ENCODE measurements at places on chromosomes 7 and 10. TPM values are rescaled to one million over a fixed set of nuclear protein-coding genes. Genes with fewer than 3 reads are reported as not detected.
A peak's percentile ranks its signal among the peaks of the same experiment; 100 is the strongest.

The SMKR1 gene
- not detected for total RNA-seq

The SORBS1 gene
- 1,013 TPM for total RNA-seq

The ASB15 gene
- total RNA-seq = not detected

The WEE2 gene
- total RNA-seq = not detected

DNA sequence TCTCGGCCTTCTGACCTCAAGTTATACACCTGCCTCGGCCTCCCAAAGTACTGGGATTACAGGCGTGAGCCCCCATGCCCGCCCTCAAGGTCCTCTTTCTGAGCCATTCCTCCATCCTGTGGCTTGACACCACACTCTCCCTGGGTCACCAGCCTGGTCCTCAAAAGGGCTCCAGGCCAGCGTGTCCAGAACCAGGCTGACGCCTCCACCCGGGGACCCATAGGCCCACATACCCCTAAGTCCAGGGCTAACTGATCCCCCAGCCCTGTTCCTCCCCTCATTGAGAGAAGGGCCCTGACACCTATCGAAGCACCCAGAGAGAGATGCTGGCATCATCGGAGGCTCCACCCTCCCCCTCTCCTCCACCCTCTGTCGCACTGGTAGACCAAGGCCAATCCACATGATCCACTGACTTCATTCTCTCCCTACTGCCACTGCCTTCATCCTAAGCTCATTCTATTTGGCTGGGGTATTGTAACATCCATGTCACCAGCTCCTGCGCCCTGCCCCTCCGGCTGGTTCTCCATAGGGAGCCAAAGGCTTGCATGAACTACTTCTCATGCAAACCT lies 46.7 kb downstream of the TMEM270 start:
- peak; percentile 59 for DNase-seq

- DNase-seq = peak; percentile 88
Measured at GRCh38 chr10:79239275-79239779, 107.9 kb upstream of the PPIF start.

DNA sequence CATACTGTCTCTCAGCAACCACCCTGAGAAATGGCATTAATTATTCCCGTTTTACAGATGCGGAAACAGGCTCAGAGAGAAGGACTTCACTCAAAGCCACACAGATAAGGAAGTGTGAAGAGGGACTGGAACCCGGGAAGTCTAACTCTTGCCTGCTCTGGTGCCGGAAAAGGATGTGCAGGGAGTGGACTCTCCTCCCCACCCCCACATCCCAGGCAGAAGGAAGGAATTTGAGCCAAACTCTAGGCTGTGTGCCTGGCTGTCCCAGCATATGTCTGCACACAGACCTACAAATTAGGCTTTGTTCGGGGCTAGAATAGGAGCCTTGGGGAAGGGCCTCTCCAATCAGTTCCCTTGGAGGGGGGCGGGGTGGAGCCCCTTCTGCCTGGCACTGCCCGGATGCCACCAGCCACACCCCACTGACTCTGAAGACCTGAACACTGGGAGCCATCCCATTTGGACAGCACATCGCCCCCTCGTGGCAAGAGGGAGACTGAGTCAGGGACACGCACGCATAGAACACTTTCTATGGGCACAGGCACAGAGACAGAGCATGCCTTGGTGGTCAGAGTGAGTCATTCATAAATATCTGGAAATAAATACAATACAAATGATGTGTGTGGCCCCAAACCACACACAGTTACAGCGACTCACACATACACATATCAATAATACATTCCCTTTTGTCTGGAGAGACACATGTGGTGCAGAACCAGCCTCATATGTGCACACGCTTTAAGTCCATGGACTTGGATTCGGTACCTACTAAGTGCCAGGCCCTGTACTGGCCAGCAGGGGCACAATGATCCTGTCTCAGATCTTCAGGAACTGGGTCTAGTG lies 13.1 kb downstream of the LZTS2 start:
- peak; percentile 96 for DNase-seq

- DNase-seq = no peak
Measured at GRCh38 chr10:88439932-88440331, 143.2 kb downstream of the RNLS start.

DNA sequence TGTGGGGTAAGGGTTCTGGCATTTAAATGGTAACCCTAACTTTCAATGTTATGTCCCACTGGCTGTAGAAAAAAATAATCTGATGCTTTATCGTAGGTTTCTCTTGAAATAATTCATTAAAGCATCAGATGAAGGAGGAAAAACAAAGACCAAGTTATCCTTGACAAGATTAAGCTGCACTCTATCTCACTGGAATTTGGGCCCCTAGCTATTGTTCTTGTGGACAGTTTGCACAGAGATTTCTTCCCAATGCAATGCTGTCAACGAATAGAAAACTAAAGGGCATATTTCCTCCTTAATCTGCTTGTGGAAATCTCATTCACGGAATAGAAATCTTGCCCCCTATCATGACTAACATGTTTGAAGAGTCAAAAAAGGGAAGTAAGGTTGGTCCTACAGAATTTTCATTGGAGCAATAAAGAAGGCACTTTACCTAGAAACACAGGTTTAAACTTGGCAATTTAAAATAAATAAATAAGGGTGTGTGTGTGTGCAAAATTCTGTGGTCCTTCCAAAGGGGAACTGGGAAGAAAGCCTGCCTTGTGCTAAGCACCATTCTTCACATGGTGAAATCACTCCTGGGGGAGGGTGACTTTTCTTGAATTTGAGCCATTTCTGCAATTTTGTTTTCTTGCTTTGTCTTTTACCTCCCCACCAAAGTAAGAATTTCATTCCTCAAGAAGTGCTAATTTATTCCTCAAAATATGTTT lies 242.8 kb downstream of the GLI3 start:
- DNase-seq = no peak

DNA sequence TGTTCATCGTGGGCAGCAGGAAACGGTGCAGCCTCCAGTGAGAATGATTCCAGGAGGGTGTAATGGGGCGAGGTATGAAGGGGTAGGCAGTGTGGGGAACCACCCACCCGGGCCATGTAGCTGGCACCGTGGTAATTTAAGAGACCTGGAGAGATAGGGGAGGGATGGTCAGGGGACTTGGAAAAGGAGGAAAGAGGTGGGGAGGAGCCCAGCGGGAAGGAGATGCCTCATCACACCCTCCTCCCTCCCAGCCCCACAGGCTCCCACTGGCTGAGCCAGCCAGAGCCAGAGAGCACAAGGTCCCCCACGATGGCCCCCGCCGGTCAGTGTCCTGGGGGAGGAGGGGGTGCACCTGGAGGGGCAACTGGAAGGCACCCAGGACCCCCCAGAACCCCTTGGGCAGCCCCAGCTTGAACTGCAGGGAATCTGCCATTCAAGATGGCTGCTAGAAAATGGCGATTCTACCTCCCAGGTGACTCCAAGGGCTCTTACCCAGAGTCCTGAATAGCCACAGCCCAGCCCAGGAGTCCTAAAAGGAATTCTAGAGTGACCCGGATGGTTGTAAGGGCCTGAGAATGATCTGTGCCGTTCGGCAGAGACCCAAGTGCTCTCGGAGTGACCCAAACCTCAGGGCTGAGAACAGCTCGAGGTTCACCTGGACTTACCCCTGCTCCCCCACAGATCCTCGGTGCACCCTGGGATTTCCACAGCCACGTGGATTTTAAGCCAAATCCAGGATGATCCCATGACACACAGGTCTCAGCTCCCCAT lies 28.8 kb downstream of the CALML3 start:
- DNase-seq = peak; percentile 75

DNA sequence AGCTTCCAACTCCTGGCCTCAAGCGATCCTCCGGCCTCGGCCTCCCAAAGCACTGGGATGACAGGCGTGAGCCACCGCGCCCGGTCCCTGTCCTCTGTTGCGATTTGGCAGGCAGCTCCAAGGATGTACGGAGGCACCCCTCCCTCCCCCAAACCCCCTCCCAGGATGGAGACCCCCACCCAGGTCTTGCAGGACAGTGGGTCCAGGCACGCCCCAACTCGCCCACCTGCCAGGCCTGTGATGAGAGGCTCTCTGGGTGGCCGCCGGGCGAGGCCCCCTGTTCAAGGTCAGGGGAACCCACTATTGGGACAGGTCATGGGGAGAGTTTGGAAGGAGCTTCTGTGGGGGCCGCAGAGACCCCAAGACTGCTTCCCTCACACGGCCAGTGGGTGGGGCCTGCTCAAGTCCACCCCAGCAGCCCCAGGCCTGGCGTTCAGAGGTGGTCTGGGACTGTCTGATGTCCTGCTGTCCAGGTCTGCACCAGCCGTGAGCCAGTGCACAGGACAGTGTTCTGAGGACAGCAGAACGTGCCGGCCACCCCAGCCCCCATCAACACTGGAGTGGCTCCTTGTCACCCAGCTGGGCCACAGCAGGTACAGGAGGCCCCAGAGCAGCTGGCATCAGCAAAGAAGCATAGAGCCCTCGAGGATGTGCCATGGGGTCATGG lies 2.5 kb downstream of the ADAP1 start:
- DNase-seq = peak; percentile 75
